ENCODE measurements at places on chromosomes 12 and 14. TPM values are rescaled to one million over a fixed set of nuclear protein-coding genes. Genes with fewer than 3 reads are reported as not detected.

GRCh38 chr12:111448846-111449790 lies 43.4 kb downstream of the SH2B3 start:
- no peak for DNase-seq

CELA1 gene
- total RNA-seq: not detected

DNA sequence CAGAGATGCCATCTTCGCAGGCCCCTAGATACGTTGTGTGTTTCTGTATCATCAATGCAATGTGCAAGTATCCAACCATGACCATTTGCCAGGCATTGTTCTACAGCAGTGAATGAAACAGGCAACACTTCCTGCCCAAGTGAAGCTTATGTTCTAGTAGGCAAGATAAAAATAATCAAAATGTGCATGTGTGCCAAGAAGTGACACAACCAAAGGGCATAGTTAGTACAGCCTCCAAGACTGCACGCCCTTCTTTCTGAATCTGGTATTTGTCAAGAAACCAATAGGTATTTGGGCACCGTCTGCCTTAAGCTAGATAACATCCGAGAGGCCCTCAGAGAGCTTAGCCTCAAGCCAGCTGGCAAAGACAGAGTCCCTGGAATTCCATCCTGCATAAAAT lies 152.0 kb downstream of the TMEM132C start:
- DNase-seq: no peak

GRCh38 chr12:128228581-128228980 lies 38.4 kb upstream of the TMEM132C start:
- DNase-seq: no peak

SLC10A1 gene
- not detected for total RNA-seq

- DNase-seq: no peak
Observed at GRCh38 chr12:51829011-51829481, 19.5 kb downstream of the FIGNL2 start.

- peak; percentile 23 for DNase-seq
Observed at GRCh38 chr14:51776102-51776894, 84.1 kb upstream of the GNG2 start.

DNA sequence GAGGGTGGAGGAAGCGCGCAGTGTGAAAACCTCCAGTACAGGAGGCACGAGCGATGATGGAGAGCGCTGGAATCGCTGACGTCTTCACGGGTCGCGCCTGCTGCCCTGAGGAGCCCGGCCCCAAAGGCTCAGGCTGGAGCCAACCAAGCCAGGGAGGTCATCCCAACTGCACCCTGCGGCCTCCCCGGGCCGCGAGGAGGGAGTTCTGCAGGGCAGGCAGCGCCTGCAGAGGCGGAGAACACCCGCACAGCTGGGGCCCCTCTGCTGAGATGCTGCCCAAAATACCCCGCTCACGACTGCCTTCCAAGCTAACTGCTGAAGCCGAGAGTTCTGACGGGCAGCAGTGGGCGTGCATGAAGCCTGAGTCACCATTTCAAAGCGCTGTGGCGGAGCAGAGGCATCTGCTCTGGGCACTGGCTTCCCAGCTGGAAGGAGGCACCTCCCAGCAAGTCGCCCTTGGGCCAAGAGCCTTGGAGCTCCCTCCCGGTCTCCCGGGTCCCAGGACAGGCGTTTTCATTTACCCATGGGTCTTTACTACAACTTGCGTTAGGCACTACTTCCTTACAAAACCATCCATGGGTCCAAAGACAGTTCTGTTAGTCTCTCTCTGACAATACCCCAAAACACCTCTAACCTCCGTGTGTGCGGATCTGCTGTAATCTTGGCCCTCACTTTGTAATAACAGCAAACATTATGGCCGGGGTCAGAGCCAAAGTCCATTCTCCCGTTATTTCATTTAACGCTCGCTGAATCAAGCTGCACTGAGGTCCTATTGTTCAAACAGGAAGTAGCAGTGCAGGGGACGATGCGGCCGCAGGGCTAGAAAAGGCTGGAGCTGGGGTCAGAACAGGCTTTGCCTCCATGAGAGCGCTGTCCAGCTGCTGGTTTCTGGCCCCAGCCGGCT lies 60.1 kb upstream of the RIMBP2 start:
- no peak for DNase-seq

- peak; percentile 75 for DNase-seq
Observed at GRCh38 chr12:28424965-28425364, 234.7 kb downstream of the CCDC91 start.

GLIPR1L1 gene
- total RNA-seq: not detected

CTSG gene
- not detected for total RNA-seq

C12orf60 gene
- total RNA-seq: 2.1 TPM

DNA sequence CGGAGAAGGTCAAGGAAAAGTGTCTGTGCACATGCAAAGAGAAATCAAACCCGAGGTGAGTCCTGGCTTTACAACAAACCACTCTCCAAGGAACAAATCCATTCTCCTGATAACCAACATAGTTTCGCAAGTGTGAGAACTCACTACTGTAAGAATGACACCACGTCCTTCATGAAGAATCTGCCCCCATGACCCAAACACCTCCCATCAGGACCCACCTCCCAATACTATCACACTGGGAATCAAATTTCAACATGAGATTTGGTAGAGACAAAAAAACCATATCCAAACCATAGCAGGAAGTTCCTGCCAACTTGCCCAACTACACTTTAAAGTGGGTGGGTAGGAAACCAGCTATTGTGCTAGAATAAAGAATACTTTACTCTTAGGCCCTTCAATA lies 2.4 kb upstream of the ERC1 start:
- no peak for DNase-seq

DNA sequence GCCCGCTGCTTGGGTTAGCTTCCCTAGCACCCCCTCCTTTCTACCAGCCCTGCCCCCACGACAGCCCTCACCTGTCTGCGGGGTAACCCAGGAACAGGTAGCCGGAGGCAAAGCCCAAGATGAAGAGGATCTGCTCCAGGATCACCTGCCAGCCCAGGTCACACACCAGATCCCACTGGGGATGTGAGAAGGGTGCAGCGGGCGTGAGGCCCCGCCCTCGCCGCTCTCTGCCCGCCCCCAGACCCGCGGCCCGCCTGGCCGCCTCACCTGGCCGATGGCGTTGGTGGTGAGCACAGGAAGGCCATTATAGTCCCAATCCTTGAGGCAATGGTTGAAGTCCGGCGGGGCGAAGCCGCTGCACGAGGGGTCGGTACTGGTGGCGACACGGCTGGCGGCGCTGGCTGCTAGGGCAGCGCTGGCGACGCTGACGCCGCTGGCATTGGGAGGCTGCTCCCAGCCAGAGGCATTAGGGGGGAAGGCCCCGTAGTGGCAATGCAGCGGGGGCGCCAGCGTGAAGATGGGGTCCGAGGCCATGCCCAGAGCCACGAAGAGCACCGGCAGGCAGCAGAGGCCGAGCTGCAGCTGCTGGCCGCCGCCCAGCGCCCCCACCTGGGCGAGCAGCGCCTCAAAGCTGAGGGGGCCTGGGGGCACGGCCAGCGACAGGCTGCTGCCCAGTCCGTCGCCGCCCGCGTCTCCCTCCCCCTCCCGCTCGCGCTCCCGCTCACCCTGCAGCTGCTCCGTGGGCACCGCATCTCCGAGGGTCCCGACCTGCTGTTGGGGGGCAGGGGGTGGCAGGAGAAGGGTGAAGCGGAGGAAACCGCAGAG lies 794 bp downstream of the SLC22A17 start:
- DNase-seq: no peak

MYH6 gene
- total RNA-seq: not detected

Measured in glomerular endothelial cell (primary cell).